Stomach (tissue), 19 donors: ENCODE measurements at places on chromosomes 12 and 14. TPM values are rescaled to one million over a fixed set of nuclear protein-coding genes. Genes with fewer than 3 reads are reported as not detected.

FOXN4 gene
- not detected for polyA plus RNA-seq

DNA sequence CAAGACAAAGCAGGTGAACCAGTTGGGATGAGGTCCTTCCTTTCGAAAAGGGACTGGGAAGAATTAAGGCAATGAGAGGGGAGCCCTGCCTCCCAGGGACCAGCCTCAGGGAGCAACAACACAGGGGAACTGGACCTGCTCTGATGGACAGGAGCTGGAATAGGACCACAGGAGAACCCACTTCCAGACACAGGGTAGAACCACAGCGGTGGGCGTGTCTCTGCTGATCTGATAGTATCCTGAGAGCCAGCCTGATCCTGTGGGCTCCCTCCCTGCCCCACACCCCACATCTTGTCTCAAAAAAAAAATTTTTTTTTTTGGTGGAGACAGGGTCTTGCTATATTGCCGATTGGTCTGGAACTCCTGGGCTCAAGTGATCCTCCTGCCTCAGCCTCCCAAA lies 13.6 kb upstream of the PLEK2 start:
- DNase-seq = no peak

DNA sequence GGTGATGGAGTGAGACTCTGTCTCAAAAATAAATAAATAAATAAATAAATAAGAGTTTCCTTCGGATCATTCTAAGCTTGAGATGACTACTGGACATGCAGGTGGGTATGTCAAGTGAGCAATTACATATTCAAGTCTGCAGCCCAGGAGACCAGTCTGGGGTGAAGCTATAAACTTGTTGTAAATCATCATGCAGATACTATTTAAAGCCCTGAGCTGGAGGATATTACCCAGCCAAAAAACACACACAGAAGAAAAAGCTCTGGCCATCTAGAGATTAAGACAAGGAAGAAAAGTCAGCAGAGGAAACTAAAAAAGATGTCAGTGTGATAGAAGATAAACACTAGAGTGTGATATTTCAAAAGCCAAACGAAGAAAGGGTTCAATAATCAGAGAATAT lies 47.0 kb upstream of the PDZRN4 start:
- no peak for DNase-seq

DNA sequence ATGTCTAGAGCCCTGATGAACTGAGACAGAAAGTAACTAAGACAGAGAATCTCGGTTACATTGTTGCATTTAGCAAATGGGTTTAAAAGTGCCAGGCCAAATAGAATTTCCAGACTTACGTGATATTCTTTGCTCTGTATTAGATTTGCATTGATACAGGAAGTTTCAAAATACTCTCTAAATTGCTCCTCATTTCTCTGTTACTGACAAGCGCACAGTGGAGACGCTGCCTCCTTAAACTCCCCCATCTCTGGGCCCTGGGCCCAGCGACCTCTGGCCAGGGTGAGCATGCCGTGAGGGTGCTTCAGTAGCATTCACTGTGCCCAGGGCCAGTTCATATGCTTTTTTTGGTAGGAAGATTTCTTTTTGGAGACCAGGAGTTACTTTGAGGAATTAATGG lies 22.9 kb upstream of the EVL start:
- no peak for DNase-seq

CLEC4E gene
- 1.7 TPM for polyA plus RNA-seq

OR6C70 gene
- not detected for polyA plus RNA-seq

DNA sequence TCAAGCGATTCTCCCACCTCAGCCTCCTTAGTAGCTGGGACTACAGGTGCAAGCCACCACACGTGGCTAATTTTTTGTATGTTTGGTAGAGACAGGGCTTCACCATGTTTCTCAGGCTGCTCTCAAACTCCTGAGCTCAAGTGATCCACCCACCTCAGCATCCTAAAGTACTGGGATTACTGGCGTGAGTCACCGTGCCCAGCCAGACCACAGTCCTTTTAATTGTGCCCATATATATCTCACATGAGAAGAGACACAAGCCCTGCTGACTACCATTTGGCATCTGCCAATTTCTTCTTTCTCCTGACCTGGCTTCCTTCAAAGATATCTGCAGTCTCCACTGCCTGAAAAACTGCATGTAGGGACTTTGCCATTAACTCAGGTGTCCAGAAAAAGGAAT lies 142.5 kb downstream of the DPY19L2 start:
- DNase-seq = no peak

DNA sequence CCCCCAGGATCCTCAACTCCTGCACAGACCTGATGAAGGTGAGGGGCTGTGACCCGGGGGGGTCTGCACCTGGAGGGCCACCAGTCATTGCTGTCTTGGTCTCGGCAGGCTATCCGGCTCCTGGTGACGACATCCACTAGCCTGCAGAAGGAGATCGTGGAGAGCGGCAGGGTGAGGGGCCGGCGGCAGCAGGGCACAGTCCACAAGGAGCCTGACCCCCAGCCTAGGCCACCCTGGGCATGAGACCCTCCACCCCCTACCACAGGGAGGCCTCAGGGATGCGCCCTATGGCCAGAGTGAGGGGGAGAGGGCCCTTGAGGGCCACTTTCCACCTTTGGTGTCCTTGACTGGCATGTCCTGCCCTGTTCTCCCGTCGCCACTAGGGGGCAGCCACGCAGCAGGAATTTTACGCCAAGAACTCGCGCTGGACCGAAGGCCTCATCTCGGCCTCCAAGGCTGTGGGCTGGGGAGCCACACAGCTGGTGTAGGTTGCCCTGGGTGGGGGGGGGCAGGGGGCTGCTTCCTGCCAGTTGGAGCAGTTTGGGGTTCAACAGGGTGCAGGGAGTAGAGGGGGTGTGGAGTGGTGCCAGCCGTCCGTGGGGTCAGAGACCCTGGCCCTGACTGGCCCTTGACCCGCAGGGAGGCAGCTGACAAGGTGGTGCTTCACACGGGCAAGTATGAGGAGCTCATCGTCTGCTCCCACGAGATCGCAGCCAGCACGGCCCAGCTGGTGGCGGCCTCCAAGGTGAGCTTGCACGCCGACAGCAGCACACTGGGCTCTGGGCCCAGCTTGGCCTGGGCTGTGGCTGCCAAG lies 25.0 kb downstream of the HIP1R start:
- DNase-seq = peak; percentile 94

GRCh38 chr12:6613015-6613775 lies 6.0 kb upstream of the CHD4 start:
- DNase-seq = peak; percentile 95

SLC17A8 gene
- not detected for polyA plus RNA-seq

ACSM4 gene
- polyA plus RNA-seq = not detected

DLK1 gene
- polyA plus RNA-seq = 0.19 TPM

DNA sequence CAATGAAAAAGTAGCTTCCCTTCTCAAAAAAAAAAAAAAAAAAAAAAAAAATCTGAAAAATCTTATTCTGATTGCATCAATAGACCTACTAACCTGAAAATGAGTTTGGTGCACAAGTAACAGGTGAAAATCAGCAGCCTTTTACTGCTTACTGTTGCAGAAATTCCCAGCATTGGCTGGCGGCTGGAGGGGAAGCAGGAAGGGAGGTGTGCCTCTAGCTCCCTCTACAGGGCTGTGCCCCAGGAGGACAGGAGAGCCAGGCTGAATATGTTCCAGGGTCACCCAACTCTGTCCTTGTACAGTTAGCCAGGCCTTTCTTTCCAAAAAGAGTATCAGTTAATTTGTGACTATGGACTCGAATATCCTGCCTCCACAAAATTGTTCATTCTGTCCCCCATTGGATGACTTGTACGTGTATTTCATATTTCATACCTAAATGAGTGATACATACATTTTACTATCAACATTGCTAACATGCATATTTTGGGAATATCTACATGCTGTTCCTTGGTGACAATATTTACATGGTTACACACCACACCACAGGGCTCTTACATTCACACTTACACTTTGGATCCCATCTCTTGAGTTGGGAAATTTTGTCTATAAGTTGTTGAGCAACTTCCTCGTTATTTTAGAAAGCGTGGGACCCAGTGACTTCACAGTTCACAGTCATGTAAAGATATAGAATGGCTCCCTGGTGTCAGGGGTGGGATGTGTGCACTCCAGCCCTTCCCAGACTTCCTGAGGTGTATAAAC lies 124.8 kb downstream of the SAMD4A start:
- peak; percentile 90 for DNase-seq
